ENCODE measurements at places on chromosomes 7 and 10.

GRCh38 chr7:74269757-74270277 lies 15.6 kb upstream of the RFC2 start:
- DNase-seq: peak; percentile 91

DNA sequence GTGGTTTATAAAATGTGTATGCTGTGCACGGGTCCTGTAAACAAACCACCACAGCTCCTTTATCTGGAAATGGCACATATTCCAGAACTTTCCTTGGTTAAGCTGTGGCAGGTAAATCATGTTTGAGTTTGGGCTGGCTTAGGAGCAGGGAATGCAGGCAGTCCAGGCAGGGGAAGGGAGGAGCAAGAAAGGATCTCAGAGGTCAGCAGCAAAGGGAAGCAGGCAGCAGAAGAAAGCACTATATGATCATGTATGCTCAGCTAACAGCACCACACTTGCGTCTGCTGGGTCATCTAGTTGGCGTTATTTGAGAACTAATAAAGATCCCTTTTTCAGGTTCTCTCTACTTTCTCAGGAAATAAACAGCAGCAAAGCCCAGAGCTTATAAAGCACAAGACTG lies 7.8 kb downstream of the ICA1 start:
- DNase-seq: no peak

- DNase-seq: no peak
Measured at GRCh38 chr10:71547312-71547711, 150.6 kb downstream of the CDH23 start.

- no peak for DNase-seq
Measured at GRCh38 chr10:78923647-78924318, 145.0 kb upstream of the ZMIZ1 start.

DNA sequence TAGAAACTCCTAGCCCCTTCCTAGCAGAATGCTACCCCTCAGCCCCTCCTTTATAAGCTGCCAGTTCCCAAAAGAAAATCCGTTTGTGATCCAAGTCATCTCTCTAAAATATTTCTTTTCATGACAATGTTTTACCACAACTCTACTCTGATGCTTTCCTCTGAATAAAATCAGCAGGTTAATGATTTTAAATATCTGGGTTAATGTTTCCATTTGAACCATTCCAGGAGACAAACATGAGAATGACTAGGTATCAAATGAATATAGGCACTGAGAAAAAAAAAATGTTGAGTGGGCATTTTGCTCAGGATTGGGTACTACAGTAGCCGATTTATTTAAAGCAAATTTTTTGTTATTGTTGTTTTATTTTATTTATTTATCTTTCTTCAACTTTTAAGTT lies 360.3 kb downstream of the WDR11 start:
- no peak for DNase-seq

DNA sequence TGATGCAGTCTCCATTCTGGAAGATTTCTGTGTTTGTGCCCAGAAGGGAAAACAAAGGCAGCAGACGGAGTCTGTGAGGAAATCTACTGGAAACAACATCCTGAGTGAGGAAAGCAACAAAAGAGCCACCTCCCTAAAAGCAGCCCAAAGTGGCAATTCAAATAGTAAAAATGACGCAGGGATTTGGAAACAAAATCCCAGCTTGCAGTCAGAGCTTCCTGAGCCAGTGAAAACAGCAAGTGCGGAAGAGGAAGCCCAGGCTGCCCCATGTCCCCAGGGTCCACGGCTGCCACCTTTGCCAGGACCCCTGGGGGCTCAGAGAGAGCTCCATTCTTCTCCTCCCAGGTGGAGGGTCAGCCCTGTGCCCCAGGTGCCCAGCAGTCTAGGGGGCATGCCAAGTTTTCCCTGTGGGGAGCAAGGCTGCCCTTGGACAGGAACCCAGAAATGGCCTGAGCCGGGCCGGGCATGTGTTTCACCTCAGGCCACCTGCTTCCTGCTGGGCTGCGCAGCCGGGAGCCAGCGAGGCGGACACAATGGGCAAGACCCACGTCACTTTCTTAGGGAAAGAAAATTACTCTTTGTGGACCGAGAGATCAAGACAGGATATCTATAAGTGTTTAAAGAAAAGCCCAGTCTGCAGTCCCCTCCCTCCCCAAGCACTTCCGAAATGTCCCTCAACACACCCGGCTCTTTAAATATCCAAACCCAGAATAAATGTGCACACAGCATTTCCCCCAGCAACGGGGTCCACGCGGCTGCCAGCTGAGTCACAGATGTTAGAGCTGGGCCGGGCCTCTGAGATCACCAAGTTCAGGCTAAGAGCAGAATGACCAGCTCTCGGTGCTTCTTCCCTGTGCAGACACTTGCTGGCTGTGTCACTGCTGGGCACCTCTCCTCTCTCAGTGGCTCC lies 231.1 kb downstream of the ARHGAP12 start:
- DNase-seq: no peak

GRCh38 chr10:132856869-132857524 lies 71.0 kb upstream of the NKX6-2 start:
- DNase-seq: no peak
